Vagina (tissue), 2 donors: ENCODE measurements at places on chromosomes 13 and 19.

GRCh38 chr13:93771227-93771626, 544.6 kb downstream of the GPC6 start:
- DNase-seq, result no peak

GRCh38 chr19:765179-765738, 14.3 kb downstream of the MISP start:
- DNase-seq, result no peak

DNA sequence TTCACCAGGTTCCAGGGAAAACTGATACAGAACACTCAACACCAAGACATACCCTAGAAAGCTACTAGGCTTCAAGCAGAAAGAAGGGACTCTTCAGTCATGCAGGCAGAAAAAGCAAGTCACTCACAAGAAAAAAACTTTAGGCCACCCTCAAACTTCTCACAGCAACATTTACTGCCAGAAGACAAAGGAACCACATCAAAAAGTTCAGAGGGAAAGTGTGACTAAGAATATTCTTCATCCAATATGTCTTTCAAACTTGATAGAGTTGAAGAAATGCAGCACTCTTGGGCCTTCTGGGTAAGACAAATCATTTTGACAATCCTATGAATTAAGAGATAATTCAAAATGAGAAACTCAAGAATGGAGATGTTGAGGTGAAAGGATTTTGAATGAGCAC, 7.7 kb downstream of the DZIP1 start:
- no peak for DNase-seq

DNA sequence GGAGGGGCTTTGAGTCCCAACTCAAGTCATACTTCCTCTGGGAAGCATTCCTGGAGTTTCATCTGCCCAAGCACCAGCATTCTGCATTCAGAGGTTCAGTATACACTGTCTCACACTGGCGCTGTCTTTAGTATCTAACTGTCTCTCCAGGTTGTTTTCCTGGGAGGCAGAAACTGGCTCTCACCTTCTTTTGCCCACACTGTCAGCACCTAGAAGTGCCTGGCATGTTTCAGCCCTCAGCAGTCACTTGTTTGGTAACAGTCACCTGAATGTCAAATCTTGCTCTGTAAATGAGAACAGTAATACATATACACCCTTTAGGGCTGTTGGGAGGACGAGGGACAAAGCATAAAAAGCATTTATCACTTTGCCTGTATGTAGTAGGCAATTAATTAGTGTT, 339.6 kb downstream of the UQCRFS1 start:
- no peak for DNase-seq

- DNase-seq, result no peak
Measured at GRCh38 chr19:41998246-41999020, 4.4 kb upstream of the ATP1A3 start.

DNA sequence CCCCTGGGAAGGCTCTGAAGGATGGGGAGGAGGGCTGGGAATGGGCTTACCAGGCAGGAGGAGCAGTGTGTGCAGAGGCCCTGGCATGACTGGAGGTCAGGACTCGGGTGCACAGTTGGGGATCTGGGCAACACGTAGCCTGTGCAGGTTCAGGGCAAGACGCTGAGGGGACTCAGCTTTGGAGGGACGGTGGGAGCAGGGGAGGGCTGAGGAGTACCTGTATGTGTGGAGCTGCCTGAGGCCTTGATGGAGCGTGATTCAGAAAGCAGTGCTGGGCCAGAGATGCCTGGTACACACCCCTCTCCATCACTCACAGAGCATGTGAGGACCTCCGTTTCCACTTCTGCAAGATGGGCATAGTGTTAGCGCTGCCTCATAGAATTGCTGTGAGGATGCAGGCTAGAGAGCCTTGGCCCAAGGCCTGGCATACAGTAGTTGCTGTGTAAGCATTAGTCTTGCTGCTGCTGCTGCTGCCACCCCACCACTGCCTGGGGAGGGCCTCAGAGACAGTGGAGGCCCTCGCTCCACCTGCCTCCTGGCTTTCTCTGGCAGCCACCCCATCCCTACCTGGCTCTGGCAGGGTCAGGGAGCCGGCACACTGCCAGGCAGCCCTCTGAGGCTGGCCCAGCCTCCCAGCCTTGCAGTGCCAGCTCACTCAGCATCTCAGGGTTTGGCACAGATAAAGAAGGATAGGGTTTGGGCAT, 2.4 kb downstream of the PAK4 start:
- no peak for DNase-seq

GRCh38 chr19:12163826-12164225, 930 bp downstream of the ZNF136 start:
- no peak for DNase-seq

DNA sequence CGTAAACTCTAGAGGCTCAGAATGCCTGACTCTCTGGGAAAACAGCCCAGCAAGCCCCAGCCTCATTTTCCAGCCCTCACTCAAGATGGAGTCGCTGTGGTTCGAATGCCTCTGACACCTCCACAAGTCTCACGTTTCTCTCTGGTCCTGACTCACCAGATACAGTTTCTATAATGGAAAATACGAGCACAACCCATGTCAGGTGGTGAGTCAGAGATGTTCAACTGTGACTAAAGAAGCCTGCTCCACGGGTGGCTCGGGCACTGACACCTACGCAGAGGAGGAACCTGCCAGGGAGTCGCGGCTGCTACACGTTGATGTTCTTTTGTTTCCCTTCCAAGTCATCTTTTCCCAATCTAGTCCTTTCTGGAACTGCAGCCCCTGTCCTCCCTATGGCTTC, 87.1 kb upstream of the STK24 start:
- DNase-seq, result no peak

DNA sequence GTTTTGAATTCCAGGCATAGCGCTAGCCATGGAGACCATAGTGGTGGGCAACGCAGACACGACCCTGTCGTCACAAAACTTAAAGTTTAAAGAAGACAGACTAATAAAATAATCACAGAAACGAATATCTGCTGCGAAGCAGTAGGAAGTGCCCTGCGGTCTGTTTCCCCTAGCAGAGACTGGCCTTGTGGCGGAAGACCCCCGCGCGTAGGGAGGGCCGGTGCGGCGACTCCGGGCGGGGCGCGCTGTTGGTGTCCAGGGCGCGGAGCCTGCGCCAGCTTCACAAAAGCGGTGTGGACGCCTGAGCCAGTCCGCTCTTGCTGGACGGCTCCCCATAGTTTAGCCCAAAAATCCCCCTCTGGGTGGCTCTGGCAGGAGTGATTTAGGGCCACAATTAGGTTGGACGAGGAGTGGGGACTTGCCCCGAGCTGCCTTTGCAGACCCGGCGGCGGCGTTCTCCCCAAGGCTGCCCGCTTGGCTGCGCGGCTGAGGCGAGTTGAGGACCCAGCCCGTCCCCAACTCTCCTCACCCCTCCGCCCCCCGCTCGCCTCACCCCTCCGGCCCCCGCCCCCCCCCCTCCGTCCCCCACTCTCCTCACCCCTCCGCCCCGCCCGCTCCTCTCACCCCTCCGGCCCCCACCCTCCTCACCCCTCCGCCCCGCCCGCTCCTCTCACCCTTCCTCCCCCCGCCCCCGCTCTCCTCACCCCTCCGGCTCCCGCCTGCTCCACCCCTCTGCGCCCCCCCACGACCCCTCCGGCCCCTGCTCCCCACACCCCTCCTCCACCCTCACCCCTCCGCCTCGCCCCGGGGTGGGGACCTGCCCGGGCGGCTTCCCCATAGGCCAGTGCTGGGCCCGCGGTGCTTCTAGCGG, 14.2 kb upstream of the LATS2 start:
- no peak for DNase-seq

DNA sequence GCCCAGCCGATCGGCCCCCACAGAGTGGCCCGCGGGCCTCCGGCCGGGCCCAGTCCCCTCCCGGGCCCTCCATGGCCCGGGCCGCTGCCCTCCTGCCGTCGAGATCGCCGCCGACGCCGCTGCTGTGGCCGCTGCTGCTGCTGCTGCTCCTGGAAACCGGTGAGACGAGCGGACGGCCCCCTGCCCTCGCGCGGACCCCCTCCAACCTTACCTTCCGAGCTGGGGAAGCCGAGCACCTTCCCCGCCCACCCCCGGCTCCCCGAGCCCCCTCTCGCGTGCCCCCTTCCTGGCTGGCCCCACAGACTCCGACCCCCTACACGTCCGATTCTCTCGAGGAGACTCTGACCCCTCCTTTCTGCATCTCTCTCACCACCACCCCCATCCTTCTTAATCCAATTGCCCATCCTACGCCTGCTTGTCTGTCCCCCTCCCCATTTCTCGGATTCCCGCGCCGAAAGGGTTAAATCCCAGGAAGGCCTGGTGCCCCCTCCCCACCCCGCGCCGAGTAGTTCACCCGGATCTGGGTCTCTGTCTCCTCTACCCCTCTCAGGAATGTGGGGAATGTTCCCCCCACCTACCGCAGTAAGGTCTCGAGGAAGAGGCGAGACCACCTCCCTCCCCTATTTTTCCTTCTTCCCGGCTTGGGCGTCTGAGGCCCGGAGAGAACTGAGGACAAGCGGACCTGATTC, 502 bp downstream of the NECTIN2 start:
- no peak for DNase-seq

DNA sequence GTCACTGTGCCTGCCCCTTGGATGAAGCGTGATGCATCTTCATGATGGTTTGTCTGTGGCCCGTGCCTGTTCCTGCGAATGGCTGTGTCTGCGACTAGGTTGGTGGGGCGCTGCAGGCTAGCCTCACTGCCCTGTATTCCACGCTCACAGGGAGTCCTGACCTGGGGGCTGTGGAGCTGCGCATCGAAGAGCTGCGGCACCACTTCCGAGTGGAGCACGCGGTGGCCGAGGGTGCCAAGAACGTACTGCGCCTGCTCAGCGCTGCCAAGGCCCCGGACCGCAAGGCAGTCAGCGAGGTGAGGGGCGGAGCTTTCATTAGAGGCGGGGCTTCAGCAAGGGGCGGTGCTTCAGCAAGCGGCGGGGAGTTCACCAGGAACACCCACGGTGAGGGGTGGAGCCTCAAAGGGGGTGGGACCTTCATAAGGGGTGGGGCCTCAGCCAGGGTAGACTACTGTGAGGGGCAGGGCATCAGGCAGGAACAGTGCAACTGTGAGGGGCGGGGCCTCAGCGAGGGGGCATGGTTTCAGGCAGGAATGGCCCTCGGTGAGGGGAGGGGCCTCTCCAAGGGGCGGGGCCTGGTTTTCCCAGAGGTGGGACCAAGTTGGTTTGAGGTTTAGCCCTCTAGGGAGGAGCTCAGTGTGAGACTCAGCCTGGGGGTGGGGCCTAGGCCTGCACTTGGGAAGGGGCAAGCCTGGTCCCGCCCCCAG, 17.2 kb downstream of the PKN1 start:
- no peak for DNase-seq

DNA sequence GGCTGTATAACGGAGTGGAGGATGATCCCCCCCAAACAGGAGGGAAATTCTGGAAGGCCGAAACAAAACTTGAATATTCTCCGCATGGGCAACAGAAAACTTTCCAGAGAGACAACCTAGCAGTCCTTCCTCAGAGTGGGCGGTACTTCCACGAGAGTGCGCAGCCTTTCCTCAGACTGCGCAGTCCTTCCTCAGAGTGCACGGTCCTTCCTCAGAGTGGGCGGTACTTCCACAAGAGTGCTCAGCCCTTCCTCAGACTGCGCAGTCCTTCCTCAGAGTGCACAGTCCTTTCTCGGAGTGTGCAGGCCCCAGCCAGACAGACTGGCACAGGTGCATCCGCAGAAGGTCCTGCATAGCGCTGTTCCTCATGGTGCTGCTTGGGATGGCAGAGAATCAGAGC, 12.7 kb upstream of the GALP start:
- DNase-seq, result no peak

DNA sequence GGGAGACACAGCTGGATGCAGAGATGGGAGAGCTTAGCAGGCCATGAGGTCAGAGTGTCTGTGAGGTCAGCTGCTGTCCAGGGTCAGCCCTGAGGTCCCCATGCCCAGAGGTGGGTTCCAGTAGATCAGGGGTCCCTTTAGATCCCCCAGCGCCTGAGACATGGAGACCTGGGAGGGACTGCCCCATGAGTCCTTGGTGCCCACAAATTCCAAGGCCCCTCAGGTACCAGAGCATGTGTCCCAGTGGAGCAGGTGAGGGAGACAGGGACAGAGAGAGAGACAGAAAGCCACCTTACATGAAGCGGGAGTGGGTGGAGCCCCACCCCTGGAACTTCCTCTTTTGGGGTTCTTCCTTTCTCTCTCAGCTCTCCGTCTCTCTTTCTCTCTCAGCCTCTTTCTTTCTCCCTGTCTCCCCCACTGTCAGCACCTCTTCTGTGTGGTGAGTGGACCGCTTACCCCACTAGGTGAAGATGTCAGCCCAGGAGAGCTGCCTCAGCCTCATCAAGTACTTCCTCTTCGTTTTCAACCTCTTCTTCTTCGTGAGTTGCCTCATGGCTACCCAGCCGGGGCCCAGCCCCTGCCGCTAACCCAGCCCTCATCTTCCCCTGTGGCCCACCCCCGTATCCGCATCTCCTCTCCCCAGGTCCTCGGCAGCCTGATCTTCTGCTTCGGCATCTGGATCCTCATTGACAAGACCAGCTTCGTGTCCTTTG, at the start of gene CD37:
Gene CD37, plus strand, starts transcription at position 336 of the 713 bp plus-strand sequence. Its CDS starts 135 bp downstream, at position 471.
- no peak for DNase-seq

GRCh38 chr13:27038323-27038722, 133.3 kb downstream of the USP12 start:
- no peak for DNase-seq

GRCh38 chr13:107574517-107575210, 640.7 kb downstream of the LIG4 start:
- DNase-seq, result no peak

GRCh38 chr19:43490759-43491158, 13.8 kb downstream of the PHLDB3 start:
- no peak for DNase-seq

DNA sequence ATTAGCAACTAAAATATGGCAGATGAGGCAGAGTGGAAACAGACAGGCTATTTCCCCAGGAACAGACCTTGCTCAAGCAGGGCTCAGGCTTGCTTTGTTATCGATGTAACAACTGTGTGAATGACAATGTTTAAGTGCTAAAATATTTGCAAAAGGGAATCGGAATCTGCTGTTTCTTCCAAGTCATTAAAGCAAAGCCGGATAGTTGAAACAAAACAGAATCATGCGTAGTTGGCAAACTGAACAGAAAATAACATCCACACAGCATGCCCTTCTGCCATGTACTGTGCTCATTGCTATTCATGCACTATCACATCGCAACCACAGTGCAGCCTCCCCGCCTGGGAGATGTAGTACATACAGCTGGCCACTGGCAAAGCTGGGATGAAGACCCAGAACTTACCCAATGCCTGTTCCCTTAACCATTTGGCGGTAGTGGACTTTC, 799.1 kb downstream of the DIAPH3 start:
- DNase-seq, result no peak

GRCh38 chr13:113814435-113814821, 49.4 kb downstream of the GAS6 start:
- DNase-seq, result no peak

- DNase-seq, result no peak
Measured at GRCh38 chr13:98829541-98829940, 77.1 kb upstream of the SLC15A1 start.
